ENCODE measurements at places on chromosomes 13 and 19.

- no peak for DNase-seq
Observed at GRCh38 chr19:35214766-35215422, 13.6 kb downstream of the FAM187B start.

DNA sequence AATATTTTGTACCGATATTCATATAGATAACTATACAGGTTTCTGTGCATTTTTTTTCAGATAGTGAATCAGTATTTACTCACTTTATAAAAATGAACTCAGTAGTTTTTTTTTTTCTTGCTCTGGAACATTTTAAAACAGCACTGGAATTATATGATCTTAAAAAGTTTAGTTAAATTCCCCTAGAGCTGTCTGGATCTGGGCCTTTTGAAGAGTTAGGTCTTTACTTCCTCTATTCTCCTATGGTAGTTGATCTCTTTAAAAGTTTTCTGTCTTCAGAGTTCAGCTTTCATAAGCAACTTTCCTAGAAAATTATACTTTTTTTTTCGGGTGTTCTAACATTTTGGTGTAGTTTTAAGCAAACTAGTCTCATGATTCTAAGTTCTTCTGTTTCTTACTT is 21.8 kb upstream of the RBM26 start:
- DNase-seq, result no peak

GRCh38 chr13:28510066-28510465 is 15.1 kb upstream of the FLT1 start:
- DNase-seq, result no peak

DNA sequence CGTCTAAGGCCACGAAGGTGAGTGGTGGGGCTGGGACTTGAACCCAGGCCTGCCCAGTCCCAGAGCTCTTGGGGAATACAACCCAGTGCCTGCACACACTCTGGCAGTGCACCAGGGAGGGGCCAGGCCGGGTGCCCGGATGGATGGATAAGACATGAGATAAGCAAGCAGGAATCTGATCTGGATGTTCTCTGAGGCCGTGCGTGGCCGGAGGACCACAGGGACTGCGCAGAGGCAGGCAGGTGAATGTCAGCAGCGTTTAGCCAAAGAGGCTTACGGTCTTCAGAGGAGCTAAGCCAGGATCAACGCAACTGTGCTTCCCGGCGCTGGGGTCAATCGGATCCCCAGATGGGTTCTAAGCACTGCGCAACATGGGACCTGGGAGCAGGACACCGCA is 1.5 kb downstream of the ZNF787 start:
- no peak for DNase-seq

DNA sequence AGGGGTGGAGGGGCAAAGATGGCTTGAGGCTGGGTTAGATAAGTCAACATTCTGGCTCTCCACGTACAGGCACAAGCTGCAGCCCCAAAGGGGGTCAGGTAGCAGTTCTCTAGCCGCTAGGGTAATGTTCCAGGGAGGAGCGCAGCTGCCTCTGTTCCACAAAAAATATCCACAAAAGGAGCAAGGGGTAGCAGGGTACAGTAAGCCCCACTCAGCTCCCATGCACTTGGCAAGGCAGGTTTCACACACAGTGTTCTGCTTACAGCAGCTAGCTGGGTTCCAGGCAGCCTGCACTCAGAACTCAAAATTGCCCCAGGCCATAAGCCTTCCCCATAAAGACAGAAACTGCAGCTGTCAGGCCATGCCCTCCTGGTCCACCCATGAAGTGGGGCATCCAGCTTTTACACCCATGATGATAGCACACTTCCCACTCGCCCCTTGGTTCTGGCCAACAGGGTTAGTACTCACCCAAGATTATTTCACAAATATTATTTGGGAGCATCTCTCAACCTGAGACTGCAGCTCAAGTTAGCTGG is 130.0 kb downstream of the CYSLTR2 start:
- no peak for DNase-seq

GRCh38 chr19:42475366-42475765 is 32.6 kb upstream of the CXCL17 start:
- DNase-seq, result no peak

DNA sequence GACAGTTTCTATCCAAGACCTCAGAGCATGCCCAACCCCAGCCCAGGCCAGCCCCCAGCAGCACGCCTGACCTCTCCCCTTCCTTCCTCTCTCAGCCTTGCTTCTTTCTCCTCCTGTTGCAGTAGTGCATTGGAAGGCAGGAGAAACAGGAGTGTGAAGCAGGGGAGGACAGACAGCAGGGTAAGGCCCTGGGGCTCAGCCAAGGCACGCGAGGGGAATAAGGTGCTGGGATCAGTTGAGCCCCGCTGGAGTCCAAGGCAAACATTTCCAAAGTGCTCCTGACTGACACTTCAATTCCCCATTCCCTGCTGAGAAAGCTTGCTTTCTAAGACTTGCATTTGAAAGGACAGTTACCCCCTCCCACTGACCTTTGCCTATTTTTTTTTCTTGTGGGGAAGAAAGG is 73.1 kb upstream of the OLFM4 start:
- DNase-seq, result no peak

DNA sequence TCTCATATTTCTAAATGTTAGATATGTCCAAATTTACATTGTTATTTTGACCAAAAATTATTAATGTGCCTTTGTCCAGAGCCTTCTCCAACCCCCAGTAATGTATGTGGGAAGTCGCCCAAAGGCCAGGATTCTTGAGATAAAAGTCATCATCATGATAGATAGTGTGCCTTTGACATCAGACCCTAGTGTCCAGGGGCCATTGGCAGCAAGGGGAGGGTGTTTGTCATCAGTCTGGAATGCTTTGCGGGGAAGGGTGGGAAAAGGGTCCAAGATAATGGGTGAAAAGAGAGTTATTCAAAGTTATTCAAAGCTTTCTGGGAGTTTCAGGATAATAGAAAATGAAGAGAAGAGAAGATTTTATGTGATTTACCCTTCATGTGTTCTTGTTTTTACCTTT is 909.5 kb upstream of the GPC6 start:
- no peak for DNase-seq

DNA sequence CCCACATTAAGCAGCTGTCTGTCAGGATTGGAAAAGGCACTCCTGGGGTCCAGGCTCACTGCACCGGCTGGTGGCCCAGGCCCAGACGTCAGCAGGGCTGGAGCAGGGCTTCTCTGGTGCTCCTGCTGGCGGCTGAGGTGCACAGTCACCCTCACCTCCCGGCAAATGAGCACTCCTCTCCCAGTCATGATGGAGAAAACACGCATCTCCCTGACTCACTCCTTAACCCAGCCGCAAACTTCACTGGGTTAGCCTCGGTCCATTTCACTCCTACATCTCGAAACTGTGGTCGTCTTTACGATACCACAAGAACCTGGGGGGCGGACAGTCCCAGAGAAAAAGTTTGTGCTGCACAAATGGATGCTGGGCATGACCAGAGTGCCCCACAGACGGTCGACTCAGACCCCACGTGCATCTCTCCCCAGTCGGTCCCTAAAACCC is 3.3 kb upstream of the RASA3 start:
- DNase-seq, result no peak

- no peak for DNase-seq
Observed at GRCh38 chr19:49362048-49362928, at the start of gene TEAD2. TSS of gene TEAD2 (minus strand) at chr19:49362416. CDS start at chr19:49360075, 2,341 bp downstream.

DNA sequence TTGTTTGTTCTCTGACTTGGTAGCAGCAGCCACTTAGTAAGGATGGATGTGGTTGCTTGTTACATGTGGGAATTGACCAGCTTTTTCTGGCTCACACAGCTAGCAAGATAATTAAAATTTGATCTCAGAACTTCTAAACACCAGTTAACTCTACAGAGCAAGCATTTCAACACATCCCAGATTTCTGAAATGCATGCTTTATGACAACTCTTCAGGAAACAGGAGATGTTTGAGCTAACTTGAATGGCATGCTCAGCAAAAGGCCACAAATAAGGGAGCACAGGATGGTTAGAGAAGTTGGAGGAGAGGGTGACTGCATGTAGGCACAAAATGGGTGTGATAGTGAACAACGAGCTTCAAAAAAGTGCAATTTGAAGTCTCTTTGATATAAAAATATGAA is 167.1 kb upstream of the SPRY2 start:
- DNase-seq, result no peak

- no peak for DNase-seq
Observed at GRCh38 chr13:44565881-44566280, 10.2 kb downstream of the TSC22D1 start.

DNA sequence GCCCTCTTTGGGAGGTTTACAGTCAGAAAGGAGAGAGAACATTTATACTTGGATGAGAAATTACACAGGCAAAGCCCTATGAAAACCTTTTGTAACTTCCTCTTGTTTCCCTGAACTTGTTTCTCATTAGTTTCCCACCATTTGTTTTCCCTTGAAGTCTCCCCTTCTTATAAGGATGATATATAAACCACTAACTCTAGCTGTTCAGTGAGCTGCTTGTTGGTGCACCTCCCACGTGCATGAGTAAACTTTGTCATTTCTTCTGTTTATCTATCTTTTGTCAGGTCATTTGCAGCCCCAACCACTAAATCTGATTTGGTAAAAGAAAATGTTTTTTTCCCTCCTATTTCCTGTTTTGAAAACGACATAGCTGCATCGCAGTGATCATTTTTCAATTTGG is 919.9 kb downstream of the SLITRK1 start:
- no peak for DNase-seq

GRCh38 chr19:39407660-39408391 is 1.2 kb downstream of the ZFP36 start:
- peak; percentile 45 for DNase-seq

GRCh38 chr19:40266119-40266518 is 19.0 kb downstream of the AKT2 start:
- DNase-seq, result no peak

- DNase-seq, result no peak
Observed at GRCh38 chr13:73993661-73994060, 140.5 kb downstream of the KLF12 start.
